ENCODE measurements at places on chromosomes 2 and 18.

DNA sequence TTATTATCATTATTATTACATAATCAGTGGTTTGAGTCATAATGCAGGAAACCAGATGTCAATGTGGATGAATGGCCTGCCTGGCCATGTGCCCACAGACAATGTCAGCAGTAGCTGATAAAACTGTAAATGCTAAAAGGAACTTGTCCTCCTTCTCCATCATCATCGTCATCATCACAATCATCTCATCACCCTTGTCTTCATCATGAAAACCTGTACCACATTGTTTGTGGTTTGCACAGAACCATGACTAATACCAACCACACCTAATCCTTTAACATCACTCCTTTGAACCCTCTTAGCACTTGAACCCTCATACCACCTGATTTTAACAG lies 96.0 kb downstream of the HNMT start:
- no peak for DNase-seq

- no peak for DNase-seq
Observed at GRCh38 chr18:60070631-60071030, 170.8 kb downstream of the PMAIP1 start.

DNA sequence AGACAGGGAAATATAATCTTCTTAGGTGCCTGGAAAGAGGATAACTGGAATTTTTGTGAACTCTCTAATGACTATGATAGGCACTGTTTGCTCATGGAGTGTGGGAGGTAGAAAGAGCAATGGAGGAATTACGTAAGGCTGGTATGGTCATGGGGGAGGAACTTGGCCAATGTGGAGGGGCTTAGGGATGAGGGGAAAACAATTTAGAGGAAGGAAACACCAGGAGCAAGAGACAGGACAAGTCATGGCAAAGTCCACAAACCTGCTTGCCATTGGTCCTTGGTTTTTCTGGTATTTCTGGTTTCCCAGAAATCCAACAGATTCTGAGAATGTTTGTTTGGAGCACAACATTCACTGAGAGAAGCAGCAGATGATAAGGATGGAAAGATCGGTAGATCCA lies 274.2 kb downstream of the DYSF start:
- DNase-seq: no peak

DNA sequence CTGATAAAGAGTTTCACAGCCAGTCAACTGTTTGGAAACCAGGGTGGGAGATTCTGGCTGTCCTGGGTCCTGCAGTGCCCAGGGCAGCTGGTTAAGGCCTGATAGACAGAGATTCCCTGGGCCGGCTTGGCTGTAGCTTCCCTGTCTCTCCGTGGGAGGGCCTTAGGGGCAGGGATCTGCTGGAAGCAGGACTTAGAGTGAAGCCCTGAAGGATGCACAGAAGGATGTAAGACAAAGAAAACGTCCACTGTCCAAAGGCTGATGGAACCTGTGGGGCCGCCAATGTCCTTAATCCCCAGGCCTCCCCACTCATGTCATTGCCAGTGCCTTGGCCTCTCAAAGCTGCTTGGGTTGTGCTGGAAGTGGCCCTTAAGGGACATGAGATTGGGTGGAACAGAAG lies 33.0 kb downstream of the MROH2A start:
- no peak for DNase-seq

DNA sequence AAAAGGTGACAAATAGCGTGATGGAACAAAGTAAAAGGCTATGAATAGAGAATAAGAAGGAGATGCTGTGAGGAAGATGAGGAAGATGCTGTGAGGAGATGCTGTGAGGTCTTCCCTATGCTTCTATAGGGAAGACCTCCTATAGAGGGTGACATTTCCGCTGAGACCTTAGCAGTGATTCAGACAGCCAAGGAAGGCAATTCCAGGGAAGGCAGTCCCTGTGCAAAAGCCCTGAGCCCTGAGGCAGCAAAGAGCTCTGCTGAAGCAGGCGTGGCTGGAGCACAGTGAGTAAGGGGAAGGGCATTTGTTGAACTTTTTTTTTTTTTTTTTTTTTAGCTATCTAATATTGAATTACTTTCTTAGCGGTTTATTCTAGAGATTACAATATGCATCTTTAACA lies 142.7 kb upstream of the FOSL2 start:
- no peak for DNase-seq

GRCh38 chr18:23316988-23317387 lies 136.1 kb upstream of the RIOK3 start:
- DNase-seq: no peak

- DNase-seq: no peak
Observed at GRCh38 chr2:191345788-191346187, 100.6 kb downstream of the MYO1B start.

GRCh38 chr18:7021994-7022840 lies 95.4 kb downstream of the LAMA1 start:
- no peak for DNase-seq

DNA sequence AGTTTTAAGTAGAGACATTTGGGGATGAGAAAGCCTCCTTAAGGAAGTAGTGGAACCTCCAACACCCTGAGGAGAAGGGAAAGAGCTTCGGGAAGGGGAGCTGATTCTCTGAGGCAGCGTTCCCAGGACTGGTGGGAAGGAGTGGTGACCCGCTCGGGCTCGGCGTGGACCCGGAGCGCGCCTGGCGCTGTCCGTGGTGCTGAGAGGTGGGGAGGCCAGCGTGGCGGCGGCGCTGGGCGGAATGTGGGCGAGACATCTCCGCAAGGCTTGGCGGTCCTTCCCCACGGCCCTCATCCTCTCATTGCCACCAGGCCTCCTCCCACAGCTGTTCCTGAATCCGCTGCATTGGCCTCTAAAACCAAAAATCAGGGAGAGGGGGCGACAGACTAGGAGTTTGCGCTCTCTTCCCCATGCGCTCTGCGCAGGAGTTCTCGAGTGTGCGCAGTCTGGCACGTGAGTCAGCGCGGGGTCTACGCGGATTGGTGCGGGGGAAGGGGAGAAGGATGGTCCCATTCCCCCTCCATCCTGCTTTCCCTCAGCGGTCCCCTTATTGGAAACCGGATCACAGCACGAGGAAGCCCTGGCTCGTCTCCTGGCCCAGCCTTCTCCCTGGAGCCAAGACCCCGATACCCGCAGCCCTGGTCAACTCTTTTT lies 857 bp downstream of the RESP18 start:
- no peak for DNase-seq

- no peak for DNase-seq
Observed at GRCh38 chr2:169868951-169869350, 41.7 kb downstream of the UBR3 start.

- no peak for DNase-seq
Observed at GRCh38 chr2:121907928-121908327, 152.5 kb downstream of the TSN start.

- no peak for DNase-seq
Observed at GRCh38 chr2:215590010-215590745, 154.3 kb upstream of the FN1 start.

DNA sequence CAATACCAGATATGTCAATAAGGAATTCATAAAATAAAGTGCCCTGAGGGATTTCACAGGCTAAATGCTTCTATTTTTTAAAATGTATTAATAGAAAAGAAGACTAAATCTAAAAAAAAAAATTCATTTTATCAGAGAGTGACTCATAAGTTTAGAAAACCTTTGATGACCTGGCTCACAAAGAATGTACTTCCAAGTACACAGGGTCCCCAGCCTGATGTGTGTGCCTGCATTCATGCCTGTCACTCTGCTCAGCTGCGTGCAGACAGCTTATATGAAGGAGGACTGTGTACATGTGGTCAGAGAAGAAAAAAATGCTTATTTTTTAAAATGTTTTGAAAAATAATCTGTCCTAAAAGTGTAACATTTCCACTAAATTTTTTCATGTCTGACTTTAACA lies 3.0 kb upstream of the CPS1 start:
- no peak for DNase-seq

- DNase-seq: no peak
Observed at GRCh38 chr2:110677080-110677479, 783 bp downstream of the BUB1 start.

GRCh38 chr2:171515672-171516298 lies 6.5 kb upstream of the CYBRD1 start:
- DNase-seq: no peak

- DNase-seq: no peak
Observed at GRCh38 chr18:73717570-73717969, 430.1 kb downstream of the FBXO15 start.

- DNase-seq: no peak
Observed at GRCh38 chr18:66271962-66272361, 331.9 kb downstream of the CDH19 start.

GRCh38 chr2:2491964-2492363 lies 160.9 kb upstream of the MYT1L start:
- DNase-seq: no peak

- DNase-seq: no peak
Observed at GRCh38 chr2:236848501-236848900, 237.2 kb upstream of the COPS8 start.

DNA sequence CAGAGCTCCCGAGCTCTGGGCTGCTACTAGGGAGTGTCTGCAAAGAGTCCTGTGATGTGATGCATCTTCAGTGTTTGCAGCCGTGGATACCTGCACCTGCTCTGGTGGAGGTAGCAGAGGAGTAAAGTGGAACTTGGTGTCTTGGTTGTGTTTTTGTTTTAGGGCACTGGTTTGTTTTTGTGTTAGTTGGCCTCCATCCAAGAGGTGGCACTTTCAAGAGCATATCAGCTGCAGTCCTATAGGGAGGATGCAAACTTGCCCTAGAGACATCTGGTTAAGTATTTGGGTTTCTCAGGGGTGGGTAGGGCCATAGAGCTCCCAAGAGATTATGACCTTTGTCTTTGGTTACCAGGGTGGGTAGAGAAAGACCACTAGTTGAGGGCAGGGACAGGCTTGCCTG lies 1249.0 kb upstream of the FAM98A start:
- DNase-seq: no peak

GRCh38 chr2:67451086-67451832 lies 54.1 kb downstream of the ETAA1 start:
- DNase-seq: no peak

GRCh38 chr2:192265751-192266150 lies 71.0 kb upstream of the TMEFF2 start:
- DNase-seq: no peak

GRCh38 chr2:144455987-144456386 lies 63.9 kb downstream of the ZEB2 start:
- DNase-seq: no peak

DNA sequence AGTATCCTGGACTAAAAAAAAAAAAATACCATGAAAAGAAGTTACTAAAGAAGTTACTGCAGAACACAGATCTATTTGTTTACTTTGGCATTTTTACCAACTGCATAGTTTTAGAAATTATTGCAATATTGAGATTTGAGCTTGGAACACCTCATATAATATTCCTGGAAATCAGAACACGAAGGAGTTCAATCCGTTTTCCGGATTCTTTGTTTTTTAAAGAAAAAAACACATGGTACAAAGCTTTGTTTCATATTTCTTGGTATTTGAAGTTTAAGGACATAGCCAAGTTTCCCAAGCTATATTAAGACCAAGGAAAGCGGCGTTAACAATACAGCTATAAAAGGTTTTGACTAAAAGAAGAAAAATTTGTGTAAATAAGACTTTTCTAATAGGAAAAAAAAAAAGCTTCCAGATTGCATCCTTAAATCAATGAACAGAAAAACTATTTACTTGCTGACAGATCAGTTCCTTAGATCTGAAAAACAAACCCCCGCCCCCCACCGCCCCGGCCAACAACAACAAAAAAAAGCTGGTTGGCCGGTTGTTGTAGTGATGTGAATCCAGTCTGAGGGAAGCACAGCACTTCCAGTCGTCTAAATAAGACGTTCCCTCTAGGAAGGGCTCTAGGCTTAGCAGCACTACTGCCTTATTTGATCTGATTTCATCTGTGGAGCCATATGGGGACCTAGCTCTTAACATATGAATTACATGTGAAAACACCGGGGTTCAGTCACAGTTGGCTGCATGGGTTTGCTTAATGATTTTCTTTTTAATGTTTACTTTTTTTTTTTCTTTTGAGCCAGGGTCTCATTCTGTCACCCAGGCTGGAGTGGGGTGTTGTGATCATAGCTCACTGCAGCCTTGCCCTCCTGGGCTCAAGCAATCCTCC lies 2.5 kb upstream of the RHOB start:
- no peak for DNase-seq

GRCh38 chr2:161388146-161388779 lies 27.8 kb upstream of the TBR1 start:
- DNase-seq: no peak

- DNase-seq: no peak
Observed at GRCh38 chr2:143401861-143402260, 272.6 kb downstream of the ARHGAP15 start.

- DNase-seq: no peak
Observed at GRCh38 chr2:236582968-236583367, 13.3 kb downstream of the ACKR3 start.

DNA sequence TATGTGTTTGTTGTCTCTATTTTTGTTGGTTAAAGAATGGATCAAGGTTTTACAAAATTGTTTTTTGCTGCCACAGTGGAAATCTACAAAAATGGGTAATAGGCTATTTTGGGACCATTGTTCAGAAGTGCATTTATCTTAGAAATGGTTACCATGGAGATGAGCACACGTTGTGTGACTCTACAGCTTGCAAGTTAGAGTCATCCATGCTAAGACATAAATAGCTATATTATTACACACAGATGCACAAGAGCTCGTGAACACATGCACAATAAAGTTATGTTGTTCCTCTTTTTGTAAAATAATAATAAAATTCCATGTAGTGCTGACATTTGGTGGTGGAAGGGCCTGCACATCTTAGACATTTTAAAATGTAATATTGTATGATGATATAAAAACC lies 15.5 kb upstream of the DUSP19 start:
- DNase-seq: no peak

DNA sequence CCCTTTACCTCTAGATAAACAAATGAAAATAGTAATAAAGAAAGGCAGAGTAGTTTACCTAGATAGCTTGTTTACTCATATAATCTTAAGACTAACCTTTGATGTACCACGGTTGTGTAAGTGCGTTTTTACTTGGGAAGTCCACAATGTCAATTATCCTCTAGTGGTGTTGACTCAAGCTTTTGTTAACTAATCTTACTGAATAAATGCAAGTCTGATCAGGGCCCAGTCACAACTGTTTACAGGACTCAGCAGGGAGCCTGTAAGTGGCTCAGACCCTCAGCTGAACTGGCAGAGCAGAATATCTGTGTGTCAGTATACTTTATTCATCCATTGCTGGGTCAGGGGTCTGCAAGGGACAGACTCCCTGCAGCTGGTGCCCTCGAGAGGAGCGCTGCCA lies 98.1 kb upstream of the ACAA2 start:
- no peak for DNase-seq

DNA sequence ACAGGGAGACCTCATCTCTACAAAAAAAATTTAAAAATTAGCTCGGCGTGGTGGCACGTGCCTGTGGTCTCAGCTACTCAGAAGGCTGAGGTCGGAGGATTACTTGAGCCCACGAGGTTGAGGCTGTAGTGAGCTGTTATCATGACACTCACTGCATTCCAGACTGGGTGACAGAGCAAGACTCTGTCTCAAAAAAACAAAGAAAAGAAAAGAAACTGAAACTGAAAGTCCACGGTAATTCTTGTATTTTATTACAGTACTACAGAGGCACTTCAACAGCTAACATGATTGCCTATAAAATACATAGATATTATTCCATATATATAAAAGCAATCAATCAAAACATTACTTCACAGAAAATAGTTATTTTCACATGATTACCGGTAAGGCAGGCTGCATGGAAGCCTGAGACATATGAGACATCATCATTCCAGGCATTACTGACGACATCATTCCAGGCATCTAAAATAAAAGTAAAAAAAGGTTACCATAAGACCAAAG lies 23.1 kb downstream of the PRPF40A start:
- no peak for DNase-seq
